Stimulated activated CD4-positive, alpha-beta T cell treated with anti-CD3 and anti-CD28 coated beads, Interleukin-1b, Interleukin-23, amount 100 ng/mL, for 4 hours (primary cell): ENCODE measurements at places on chromosomes 12 and 14.

DNA sequence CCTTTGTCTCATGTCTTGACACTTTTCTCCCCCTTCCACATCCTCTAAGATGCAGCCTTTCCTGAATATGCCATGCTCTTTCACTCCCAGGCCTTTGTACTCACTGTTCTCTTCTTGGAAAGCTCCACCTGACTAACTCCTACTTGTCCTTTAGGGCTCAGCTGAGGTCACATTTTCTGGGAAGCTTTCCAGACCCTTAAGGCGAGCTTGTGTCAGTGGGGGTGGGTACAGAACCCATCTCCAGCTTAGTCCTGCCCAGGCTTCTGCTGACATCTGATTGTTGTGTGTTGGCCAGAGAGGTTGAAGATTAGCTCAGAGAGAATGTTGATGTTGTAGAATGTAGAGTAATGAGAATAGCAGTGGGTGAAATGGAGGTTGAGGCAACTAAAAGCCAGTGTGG lies 2.9 kb upstream of the TSFM start:
- DNase-seq, result no peak

GRCh38 chr12:131564845-131565244 lies 146.0 kb upstream of the SFSWAP start:
- DNase-seq, result no peak

DNA sequence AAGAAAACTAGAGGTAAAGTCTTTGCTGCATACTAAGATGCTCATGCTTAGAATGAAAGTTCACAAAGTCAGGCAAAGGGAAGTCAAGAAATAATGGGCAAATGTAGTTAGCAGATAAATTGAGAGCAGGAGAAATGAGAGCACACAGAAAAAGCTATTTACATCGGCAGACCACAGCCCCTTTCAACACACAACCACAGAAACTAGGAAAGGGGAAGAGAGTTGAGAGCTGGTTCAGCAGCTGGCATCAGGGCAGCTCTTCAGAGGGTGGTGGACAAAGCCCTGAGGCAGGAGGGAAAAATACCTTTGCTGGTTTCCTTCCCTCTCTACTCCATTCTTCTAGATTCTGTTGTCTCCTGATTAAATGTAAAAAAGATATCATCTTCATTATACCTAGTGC lies 95.4 kb upstream of the ANO4 start:
- DNase-seq, result no peak

DNA sequence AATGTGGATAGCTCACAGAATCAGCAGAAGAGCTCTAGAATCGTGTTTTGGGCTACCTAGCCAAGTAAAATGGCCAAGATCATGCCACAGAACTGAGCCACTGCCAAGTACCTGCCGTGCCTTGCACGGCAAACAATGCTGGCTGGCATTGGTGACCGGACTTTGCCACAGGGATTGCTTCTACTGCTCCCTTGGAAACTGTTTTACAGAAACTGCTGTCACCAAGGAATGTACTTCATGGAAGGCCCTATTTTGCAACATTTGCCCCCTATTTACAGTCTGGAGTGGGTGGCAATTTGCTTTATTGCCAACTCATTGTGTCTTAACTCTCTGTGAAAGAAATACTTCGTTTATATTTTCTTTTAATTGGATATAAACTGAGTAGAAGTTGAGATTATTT lies 49.0 kb downstream of the BORCS5 start:
- DNase-seq, result no peak

GRCh38 chr14:70646705-70647104 lies 5.0 kb downstream of the TTC9 start:
- no peak for DNase-seq

DNA sequence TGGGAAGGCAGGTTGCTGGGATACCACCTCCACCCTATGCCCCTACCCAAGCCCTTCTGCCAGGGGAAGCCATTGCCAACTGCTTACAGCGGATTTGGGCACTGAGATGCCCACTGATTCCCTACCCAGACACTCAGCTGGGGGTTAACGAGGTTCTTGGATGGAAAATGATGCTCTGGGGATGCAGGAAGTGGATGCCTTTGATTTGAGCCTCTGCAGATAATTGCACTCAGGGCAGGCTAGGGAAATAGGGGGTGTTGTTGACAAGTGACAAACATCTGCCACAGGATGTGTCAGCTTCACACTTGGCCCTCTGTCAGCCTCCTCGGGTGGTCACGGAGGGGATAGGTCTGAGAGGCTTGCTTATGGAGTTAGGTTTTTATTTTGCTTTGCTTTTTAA lies 57.4 kb downstream of the RPH3A start:
- DNase-seq, result no peak
